T-helper 17 cell (primary cell): ENCODE measurements at places on chromosomes 3 and 15. TPM values are rescaled to one million over a fixed set of nuclear protein-coding genes. Genes with fewer than 3 reads are reported as not detected.

CAPN3 gene
- 10.6 TPM for total RNA-seq

ROPN1 gene
- total RNA-seq = not detected

TAGLN3 gene
- not detected for total RNA-seq

DNAJC19 gene
- total RNA-seq = 23.0 TPM

AGBL1 gene
- total RNA-seq = not detected

DNA sequence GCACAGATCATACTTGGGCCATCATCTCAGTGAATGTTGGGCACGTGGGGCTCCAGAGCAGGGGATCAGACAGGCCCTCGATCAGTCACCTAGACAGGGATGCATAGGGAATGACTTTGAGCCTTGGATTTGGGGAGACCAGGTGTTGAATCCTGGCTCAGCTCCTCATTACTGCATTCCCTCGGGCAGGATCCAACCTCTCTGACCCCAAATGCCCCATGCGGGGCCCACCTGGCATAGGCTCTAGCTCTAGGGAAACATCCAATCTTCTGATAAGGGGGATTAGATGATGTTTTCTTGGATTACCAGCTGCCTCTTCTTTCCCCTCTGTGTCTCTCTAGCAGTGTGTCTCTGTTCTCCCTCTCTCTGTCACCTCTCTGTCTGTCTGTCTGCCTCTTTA lies 22.7 kb downstream of the LOXL1 start:
- H3K36me3 ChIP-seq = peaks cover 2% of the 10 kb centered on the region
- no peak overlapping the region for H3K27ac ChIP-seq
- H3K4me3 ChIP-seq = no peak overlapping the region
- no peak for DNase-seq
- peaks cover 15% of the 10 kb centered on the region for H3K4me1 ChIP-seq

DNA sequence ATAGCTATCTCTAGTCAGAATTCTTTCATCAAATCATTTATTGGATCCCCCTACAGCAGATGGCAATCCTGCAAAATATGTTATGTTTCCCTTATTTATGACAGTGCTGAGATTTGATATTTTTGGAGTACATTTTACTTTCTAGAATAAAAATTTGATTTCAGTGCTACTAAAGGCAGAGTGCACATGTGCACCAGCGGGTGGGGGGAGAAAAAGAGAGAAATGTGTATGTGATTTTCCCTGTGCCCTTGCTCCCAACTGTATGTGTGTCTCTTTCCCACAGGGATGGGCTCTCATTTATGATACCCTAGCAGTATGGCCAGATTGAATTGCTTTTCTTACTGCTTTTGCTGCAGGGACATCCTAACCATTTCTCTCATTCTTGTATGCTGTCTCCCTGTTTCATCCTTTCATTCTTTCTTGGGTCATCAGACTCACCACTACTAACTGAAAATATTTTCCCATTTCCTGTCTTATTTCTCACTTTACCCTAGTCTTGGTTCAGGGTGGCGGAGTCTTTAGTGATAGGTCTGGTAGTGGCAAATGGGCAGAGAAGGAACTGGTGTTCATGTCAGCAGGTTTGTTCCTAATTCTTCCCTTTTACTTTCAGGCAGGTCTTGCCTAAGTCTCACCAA lies 140.7 kb downstream of the TCF12 start:
- H3K4me1 ChIP-seq = peaks cover 26% of the 10 kb centered on the region
- no peak for DNase-seq
- H3K4me3 ChIP-seq = no peak overlapping the region
- H3K36me3 ChIP-seq = peaks cover 3% of the 10 kb centered on the region
- H3K27ac ChIP-seq = no peak overlapping the region
- H3K27me3 ChIP-seq = no peaks in the 10 kb centered on the region

- DNase-seq = no peak
- no peak overlapping the region for H3K27ac ChIP-seq
- H3K36me3 ChIP-seq = no peaks in the 10 kb centered on the region
- H3K4me3 ChIP-seq = no peak overlapping the region
Measured at GRCh38 chr15:80580106-80580505, 115.0 kb upstream of the ABHD17C start.

GRCh38 chr3:59531066-59531745 lies 481.4 kb upstream of the CFAP20DC start:
- no peak overlapping the region for H3K27ac ChIP-seq
- H3K27me3 ChIP-seq = no peaks in the 10 kb centered on the region
- peaks cover 5% of the 10 kb centered on the region for H3K4me1 ChIP-seq
- H3K36me3 ChIP-seq = no peaks in the 10 kb centered on the region

DNA sequence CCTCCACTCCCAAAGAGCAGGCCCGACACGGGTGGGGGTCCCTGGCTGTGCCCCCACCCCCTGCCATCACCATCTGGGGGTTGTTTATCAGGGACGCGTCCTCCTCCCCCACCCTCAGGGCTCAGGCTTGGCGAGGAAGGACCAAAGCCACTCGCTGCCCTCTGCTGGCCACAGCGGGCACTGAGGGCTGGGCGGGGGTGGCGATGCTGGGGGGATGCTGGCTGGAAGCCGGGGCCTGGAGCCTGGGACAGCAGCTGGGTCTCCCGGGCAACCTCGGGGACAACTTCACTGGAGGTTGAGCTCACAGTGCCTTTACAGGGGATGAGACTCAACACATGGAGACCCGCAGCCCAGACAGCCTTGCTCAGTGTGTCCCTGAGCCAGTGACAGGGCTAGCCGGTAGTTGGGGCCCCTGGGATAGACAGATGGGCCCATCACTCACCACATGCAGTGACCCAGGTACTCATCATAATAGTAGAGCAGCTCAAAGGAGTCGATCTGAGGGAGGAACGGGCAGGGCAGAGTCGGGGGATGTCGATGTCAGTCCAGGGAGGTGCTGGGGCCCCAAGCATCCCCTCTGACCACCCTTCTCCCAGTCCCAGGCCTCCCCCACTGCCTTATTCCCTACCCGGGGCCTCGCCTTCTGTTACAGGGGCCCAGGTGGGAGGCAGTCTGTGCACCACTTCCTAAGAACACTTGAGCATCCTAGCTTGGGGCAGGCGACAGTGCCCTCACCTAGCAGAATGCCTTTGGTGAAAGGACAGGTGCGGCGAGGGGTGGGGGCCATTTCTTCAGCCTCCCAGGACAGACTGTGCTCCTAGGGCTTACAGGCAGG lies 5.9 kb upstream of the CALML4 start:
- peaks cover 13% of the 10 kb centered on the region for H3K4me1 ChIP-seq
- H3K36me3 ChIP-seq = no peaks in the 10 kb centered on the region
- peak; percentile 22 for DNase-seq
- H3K4me3 ChIP-seq = no peak overlapping the region
- no peaks in the 10 kb centered on the region for H3K27me3 ChIP-seq
- H3K27ac ChIP-seq = no peak overlapping the region

DNA sequence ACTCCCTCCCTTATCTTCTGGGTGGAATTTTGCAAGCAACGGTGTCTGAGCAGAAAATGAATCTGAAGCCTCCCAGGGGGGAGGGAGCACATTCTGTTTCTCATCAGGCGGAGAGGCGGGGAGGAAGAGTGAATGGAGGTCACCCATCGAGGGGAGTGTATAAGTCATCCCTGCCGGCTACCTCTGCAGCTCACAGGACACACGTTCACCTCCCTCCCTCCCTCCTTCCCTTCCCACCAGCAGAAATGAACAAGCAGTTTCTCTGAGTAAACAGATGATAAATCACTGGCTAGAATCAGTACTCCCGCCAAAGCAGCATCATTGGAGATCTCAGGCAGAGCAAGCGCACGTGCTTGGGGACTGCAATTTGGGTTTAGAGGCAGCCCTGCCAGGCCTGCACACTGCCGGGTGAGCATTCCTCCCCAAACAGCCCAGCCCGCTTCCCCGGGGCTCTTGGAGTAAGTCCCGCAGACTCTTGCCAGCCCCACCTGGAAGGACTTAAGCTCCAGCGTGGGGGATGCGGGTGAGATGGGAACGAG lies 38.3 kb downstream of the CPN2 start:
- H3K4me3 ChIP-seq = peak overlapping the region; percentile 41
- H3K27ac ChIP-seq = no peak overlapping the region
- no peak for DNase-seq
- H3K4me1 ChIP-seq = peaks cover 23% of the 10 kb centered on the region
- no peaks in the 10 kb centered on the region for H3K36me3 ChIP-seq
- peaks cover 15% of the 10 kb centered on the region for H3K27me3 ChIP-seq

DNA sequence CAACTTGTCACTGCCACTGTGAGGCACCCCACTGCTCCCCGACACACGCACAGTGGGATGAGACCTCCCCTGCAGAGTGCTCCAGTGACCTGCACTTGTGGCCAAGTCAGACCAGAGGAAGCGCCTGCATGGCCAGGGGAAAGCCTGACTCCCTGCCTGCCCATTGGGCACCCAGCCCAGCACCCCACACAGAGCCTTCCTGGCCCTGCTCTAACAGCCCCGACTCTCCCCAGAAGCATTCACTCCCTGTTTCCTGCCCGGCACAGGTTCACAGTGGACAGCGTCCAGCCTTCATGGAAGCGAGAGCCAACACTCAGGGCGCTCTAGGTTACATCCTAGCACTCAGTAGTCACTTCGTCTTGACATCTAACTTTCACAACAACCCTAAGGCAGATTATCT lies 27.8 kb downstream of the RBPMS2 start:
- no peak overlapping the region for H3K4me3 ChIP-seq
- H3K4me1 ChIP-seq = no peaks in the 10 kb centered on the region
- no peak for DNase-seq
- H3K36me3 ChIP-seq = no peaks in the 10 kb centered on the region
- peaks cover 34% of the 10 kb centered on the region for H3K27me3 ChIP-seq

DNA sequence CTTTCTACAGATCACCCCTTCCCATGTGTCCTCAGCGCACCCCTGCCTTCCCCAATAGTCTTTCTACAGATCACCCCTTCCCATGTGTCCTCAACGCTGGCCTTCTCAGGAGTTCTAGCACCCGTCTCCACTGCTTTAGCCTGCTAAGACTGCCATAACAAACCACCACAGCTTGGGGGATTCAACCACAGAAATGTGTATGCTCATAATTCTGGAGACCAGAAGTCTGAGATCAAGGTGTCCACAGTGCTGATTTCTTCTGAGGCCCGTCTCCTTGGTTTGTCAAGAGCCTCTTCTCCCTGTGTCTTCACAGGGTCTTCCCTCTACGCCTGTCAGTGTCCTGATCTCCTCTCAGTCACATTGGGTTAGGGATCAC lies 68.1 kb upstream of the CGNL1 start:
- no peak overlapping the region for H3K4me3 ChIP-seq
- H3K27me3 ChIP-seq = peaks cover 27% of the 10 kb centered on the region
- H3K4me1 ChIP-seq = peaks cover 9% of the 10 kb centered on the region
- no peak overlapping the region for H3K27ac ChIP-seq
- H3K36me3 ChIP-seq = peaks cover 4% of the 10 kb centered on the region
- no peak for DNase-seq

GRCh38 chr3:122560680-122561079 lies 3.4 kb downstream of the PARP9 start:
- no peak overlapping the region for H3K4me3 ChIP-seq
- H3K27ac ChIP-seq = peak overlapping the region; percentile 95
- no peak for DNase-seq
- H3K36me3 ChIP-seq = peaks cover 6% of the 10 kb centered on the region
- peaks cover 37% of the 10 kb centered on the region for H3K4me1 ChIP-seq

DNA sequence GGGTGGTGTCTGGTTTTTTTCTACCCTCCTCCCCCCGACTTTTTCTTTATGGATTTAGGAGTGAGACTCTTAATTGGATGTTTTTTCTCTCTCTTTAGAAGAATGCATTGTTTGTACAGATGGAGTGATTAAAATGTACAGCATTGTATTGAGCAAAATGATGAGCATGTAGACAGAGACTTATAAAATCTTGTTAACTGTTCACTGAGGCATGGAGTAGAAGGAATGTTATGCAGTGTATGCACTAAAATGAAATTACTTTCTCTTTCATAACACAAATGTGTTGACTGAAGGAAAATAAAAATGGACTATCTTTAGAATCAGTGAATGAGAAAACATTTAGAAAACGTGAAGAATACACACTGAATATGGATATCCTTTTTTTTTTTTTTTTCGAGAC lies 39.8 kb downstream of the ZFAND6 start:
- no peaks in the 10 kb centered on the region for H3K36me3 ChIP-seq
- no peak overlapping the region for H3K27ac ChIP-seq
- H3K4me3 ChIP-seq = no peak overlapping the region
- no peak for DNase-seq
- peaks cover 22% of the 10 kb centered on the region for H3K4me1 ChIP-seq
- H3K27me3 ChIP-seq = no peaks in the 10 kb centered on the region

DNA sequence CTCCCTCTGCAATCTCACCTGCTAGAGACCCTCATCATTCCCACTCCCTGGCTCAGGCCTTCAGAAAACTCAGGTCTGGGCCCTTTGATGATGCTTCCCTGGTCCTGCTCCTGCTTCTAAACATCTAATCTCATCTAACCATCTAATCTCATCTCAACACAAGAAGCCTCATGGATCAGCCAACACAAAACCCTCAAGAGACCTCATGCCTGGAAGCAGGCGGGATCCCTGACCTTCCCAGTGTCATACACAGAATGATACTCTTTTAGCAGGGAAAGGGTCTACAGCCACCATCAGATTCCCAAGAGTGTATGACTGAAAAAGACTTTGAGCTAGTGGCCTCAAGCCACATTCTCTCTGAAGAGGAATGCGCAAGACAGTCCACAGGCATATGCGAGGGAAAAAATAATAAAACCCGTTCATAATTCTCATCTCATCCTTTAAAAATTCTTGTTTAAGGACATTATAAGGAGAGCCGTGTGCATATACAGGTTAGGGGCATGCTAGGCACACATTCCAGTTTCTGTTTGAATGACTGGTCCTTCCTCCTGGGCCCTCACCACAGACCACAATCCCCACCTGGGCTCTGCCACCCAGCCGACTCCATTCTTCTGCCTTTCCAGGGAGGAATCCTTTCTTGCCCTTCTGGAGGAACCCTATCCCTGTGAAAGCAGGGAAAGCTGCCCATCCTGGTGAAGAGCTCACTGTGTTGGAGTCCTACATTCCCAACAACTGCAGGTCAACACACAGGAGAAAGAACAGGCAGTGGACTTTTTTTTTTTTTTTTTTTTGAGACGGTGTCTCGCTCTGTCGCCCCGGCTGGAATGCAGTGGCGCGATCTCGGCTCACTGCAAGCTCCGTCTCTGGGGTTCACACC lies 2.2 kb downstream of the ZXDC start:
- peaks cover 6% of the 10 kb centered on the region for H3K36me3 ChIP-seq
- H3K4me1 ChIP-seq = peaks cover 47% of the 10 kb centered on the region
- peak overlapping the region; percentile 90 for H3K27ac ChIP-seq
- H3K4me3 ChIP-seq = peak overlapping the region; percentile 88
- H3K27me3 ChIP-seq = no peaks in the 10 kb centered on the region
- DNase-seq = no peak

DNA sequence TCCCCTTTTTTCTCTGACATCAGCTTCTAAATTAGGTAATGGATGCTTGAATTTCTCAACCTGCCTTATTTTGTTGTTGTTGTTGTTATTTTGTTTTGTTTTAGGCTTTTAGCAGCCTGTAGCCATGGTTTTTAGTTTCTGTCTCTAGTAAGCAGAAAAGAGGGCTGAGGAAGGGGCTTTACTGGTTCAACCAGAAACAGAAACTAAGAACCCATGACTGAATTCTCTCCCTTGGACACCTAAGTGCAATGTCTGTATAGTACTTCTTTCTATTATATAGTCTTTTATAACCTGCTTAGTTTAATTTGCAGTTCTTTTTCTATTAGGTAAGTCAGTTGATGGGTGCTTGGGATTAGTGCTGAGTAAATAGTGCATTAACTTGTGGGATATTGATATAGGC lies 129.0 kb downstream of the BBX start:
- peaks cover 6% of the 10 kb centered on the region for H3K36me3 ChIP-seq
- no peaks in the 10 kb centered on the region for H3K27me3 ChIP-seq
- no peak for DNase-seq
- peaks cover 32% of the 10 kb centered on the region for H3K4me1 ChIP-seq
